NCI-H2081 treated with DMSO at 0.1 percent for 48 hours (cell line): ENCODE measurements at places on chromosomes 1 and 21.

DNA sequence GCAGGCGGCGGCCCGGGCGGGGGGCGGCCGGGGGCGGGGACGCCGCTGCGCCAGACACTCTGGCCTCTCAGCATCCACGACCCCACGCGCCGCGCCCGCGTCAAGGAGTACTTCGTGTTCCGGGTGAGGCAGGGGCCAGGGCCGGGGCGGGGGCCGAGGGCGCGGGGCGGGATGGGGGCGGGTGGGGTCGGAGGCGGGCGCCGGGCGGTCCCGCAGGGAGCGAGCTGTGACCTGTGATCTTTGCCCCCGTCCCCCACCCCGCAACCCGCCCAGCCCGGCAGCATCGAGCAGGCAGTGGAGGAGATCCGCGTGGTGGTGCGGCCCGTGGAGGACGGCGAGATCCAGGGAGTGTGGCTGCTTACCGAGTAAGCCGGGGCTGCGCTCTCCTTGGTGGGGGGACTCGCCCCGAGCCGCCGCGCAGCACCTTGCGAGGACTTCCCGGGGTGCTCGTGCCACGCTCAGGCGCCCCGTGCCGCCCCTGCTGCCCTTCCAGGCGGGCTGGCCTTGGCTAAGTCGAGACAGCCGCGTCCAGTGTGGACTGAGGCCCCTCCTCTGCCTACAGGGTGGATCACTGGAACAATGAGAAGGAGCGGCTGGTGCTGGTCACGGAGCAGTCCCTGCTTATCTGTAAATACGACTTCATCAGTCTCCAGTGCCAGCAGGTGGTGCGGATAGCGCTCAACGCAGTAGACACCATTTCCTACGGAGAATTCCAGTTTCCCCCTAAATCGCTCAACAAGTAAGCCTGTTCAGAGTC lies 514 bp downstream of the TPRG1L start:
- DNase-seq = no peak

DNA sequence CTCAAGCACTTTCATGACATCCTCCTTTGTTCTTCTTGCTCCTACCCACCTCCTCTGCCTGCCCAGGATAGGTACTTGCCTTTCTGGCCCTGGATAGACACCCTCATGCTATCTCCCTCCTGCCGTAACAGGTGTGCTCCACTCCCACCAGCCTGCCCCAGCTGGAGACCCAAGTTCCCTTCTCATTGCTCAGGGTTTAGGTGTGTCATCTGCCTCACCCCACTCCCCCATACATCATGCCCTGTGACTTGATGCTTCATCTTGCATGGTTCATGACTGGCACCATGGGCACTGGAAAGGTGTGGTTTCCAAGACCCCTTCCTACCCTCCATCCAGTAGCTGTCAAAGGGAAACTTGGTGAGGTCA lies 5.9 kb downstream of the RHEX start:
- no peak for DNase-seq

DNA sequence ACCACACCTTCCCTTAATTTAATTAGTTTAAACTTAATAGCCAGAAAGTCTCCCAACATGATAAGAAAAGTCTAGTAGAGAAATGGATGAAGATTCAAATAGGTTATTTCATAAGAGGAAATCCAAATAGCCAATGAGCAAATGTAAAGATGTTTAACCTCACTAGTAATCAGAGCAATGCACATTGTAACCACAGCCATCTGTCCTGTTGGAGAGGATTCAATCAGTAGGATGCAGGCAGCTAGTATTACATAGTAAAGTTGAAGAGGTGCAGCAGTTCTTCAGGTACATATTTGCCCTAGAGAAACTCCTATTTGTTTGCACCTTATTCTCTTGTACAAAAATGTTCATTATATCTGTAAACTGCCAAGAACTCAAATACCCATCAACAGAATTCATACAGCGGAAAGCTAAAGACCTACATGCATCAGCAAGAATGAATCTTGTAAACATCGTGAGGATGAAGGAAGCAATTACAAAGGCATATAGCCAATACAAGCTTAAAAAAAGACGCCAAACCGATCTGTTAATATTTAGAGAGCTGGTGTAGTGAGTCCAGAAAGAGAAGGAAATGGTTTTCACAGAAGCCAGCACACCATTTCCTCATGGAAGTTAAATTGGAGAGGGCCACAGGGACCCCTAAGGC lies 27.9 kb downstream of the DIP2A start:
- DNase-seq = no peak

DNA sequence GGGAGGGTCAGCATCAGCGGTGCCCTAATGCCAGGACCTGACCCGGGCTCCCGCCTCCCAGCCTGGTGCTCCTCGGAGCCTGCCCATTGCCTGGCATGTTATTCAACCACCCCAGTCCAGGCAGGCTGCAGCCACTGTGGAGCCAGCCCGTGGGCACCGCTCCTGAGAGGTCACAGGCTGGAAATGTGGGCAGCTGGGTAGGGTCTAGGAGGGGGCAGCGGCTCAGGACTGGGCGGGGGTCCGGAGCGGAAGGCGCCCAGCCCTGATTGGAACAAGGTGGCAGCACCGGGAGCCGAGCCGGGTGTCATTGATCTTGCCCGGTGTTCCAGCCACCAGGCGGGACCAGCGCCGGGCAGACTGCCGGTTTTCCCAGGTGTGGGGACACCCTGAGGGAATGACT lies 12.7 kb upstream of the RUNX3 start:
- no peak for DNase-seq

DNA sequence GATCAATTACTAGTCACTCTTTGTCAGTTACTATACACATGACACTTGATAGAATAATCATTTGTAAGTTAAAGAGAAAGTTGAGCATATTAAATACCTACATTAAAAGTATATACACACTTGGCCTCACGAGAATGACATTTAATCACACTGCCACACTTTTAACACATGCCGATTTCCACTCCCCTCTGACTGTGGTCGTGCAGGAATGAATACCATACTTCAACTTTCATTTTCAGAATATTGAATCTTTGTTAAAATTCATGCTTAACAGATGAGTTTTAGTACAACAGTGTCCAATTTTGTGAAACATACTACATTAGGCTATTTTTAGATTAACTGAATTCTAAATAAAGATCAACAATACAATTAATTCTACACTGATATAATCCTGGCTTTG lies 78.2 kb upstream of the SDC3 start:
- no peak for DNase-seq

GRCh38 chr1:118099686-118100085 lies 85.3 kb downstream of the SPAG17 start:
- DNase-seq = no peak

- no peak for DNase-seq
Observed at GRCh38 chr1:94757931-94758330, 62.2 kb upstream of the SLC44A3 start.

DNA sequence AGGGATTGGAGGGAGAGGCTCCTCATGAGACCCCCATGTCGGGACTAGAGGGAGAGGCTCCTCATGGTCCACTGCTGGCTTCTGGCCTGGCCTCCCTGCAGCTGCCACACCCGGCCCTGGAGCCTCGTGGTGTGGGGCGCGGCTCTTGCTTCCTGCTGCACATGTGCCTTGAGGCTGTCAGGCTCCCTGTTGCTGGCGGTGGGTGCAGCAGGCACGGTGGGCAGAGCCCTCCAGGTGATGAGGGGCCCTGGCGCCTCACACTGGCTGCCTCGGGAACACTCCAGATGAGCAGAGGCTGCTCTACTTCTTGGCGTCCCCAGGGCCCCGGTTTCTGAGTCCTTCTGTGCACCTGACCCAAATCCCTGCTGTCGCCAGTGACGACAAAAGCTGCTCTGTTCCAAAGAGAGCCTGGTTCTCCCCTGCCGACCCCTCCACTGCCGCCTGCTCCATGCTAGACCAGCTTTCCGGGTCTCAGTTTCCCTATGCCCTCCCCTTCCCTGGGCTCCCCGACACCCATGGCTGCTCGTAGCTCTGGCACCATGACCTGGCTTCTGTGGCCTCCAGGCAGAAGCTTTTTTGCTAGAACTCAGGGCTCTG lies 9.7 kb upstream of the ATAD3B start:
- DNase-seq = no peak

DNA sequence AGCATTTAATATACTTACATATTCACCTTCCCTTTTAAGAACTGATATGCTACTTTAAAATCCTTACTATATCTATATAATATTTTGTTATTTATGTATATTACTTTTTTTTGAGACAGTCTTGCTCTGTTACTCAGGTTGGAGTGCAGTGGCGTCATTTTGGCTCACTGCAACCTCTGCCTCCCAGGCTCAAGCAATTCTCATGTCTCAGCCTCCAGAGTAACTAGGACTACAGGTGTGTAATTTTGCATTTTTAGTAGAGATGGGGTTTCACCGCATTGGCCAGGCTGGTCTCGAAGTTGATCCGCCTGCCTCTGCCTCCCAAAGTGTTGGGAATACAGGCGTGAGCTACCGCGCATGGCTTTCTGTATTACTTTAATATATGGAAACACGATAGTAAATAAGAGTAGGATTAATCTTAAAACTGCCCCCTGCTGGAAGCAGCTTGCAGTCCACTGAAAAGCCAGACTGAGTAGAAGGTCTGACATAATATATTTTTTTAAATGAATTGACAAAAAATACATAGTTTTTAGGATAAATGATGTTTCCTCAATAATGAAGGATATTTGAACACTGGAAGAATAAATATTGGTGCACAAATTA lies 24.4 kb downstream of the RCAN3 start:
- no peak for DNase-seq

- DNase-seq = no peak
Observed at GRCh38 chr1:159849626-159850366, 12.7 kb downstream of the VSIG8 start.

GRCh38 chr21:45880097-45881068 lies 101.2 kb upstream of the COL6A1 start:
- DNase-seq = no peak

- DNase-seq = no peak
Observed at GRCh38 chr1:197559244-197559643, 216.0 kb downstream of the DENND1B start.

DNA sequence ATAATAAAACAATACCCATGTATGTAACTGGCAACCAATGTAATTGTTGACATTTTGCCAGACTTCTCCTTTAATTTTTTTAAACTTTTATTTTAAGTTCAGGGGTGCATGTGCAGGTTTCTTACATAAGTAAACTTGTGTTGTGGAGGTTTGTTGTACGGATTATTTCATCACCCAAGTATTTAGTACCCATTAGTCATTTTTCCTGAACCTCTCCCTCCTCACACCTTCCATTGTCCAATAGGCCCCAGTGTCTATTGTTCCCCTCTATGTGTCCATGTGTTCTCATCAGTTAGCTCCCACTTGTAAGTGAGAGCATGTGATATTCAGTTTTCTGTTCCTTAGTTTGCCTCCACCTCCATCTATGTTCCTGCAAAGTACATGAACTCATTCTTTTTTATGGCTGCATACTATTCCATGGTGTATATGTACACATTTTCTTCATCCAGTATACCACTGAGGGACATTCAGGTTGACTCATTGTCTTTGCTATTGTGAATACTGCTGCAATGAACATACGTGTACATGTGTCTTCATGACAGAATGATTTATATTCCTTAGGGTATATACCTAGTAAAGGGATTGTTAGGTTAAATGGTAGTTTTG lies 6.7 kb downstream of the DEPDC1 start:
- DNase-seq = no peak

GRCh38 chr1:219120624-219121544 lies 52.8 kb upstream of the LYPLAL1 start:
- DNase-seq = no peak

GRCh38 chr21:43306911-43307676 lies 119.8 kb downstream of the SIK1 start:
- no peak for DNase-seq

DNA sequence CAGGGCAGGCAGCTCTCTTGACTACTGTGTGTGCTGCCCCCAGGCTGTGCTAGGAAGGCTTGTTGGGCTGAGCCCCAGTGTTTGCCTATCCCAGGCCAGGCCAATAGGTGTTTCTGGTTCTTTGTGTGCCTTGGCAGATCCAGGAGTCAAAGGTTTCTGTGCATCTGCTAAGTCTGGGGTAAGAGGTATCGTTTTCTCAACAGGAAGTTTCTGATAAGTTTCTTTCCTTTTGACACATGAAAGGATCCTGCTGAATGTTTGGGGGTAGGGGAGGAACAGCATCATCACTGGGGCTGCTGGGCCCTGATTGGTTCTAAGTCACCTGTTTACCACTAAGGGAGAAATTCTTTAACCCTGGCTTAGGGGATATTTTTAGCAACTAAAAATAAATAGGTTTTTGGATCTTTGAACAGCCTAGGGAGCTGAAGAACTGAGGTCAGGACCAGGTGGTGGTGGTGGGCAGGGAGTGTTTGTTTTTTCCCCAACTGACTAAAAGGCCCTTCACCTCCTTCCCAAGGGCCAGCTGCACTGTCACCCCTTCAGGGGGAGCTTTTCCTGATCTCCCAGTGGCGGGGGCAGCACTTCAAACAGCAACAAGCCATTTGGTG lies 85.1 kb downstream of the KCNN3 start:
- no peak for DNase-seq

- no peak for DNase-seq
Observed at GRCh38 chr1:172421974-172422604, 1.6 kb downstream of the C1orf105 start.

- DNase-seq = no peak
Observed at GRCh38 chr1:53350853-53351767, 23.2 kb upstream of the LRP8 start.

GRCh38 chr1:98410082-98410481 lies 251.4 kb upstream of the SNX7 start:
- peak; percentile 26 for DNase-seq

GRCh38 chr1:246907472-246907871 lies 24.3 kb downstream of the AHCTF1 start:
- DNase-seq = no peak

GRCh38 chr21:16570856-16571255 lies 841.1 kb downstream of the USP25 start:
- DNase-seq = no peak

DNA sequence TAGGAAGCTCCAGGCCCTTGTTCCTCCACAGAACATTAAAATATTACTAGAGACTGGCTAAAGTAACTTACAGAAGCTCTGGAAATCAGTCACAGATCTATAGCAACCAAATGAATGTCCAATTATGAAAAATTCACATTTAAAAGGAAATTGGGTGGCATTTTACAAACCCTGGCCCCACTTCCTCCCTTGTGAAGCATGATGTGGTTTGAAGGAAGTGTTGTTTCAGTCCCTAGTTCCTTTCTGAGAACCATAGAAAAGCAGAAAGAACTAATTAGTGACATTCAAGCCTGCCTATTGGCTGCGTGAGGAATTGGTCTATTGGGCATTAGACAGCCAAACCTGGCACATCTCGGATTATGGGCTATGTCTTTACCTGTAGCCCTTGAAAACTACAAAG lies 649.7 kb upstream of the NEGR1 start:
- no peak for DNase-seq
